ENCODE measurements at places on chromosomes 7 and 10. TPM values are rescaled to one million over a fixed set of nuclear protein-coding genes. Genes with fewer than 3 reads are reported as not detected.

Gene CRPPA
- total RNA-seq: 1.8 TPM

Gene CALHM1
- total RNA-seq: not detected

Gene GIMAP7
- total RNA-seq: not detected

Gene LIMK1
- 30.0 TPM for total RNA-seq

Gene CALHM3
- not detected for total RNA-seq

Gene MAGI2
- 4.1 TPM for total RNA-seq

Gene OPALIN
- not detected for total RNA-seq

Gene HTR7
- 1.2 TPM for total RNA-seq

Gene FAM25G
- not detected for total RNA-seq

Gene PPP2R2D
- total RNA-seq: 26.2 TPM

Gene NRCAM
- total RNA-seq: 11.0 TPM

Gene ANKRD61
- total RNA-seq: not detected

Gene SRI
- 59.3 TPM for total RNA-seq

Gene ZNF488
- total RNA-seq: not detected

Gene SEC61G
- 1,194 TPM for total RNA-seq

Gene MALRD1
- not detected for total RNA-seq

Gene PNLIPRP1
- not detected for total RNA-seq

Gene SERPINE1
- 2,000 TPM for total RNA-seq

Gene TMEM229A
- total RNA-seq: not detected

Gene TAS2R39
- total RNA-seq: not detected

Gene TFPI2
- total RNA-seq: 435 TPM

Gene PVRIG
- total RNA-seq: not detected

Gene COX19
- total RNA-seq: 5.5 TPM

Gene FKBP6
- total RNA-seq: not detected

Gene MBL2
- not detected for total RNA-seq

Gene MACROH2A2
- total RNA-seq: 14.7 TPM

Gene GJC3
- total RNA-seq: not detected

Gene DPP6
- total RNA-seq: not detected

Gene ZNF239
- 6.3 TPM for total RNA-seq

Gene EPC1
- total RNA-seq: 19.1 TPM

Gene COL26A1
- 1.6 TPM for total RNA-seq

Gene SPAM1
- total RNA-seq: not detected

Gene UBE2D4
- total RNA-seq: 33.0 TPM

Gene SH2D4B
- total RNA-seq: not detected

Gene TMEM120A
- total RNA-seq: 8.2 TPM

Gene GCK
- total RNA-seq: 0.11 TPM

Gene SLC35B4
- total RNA-seq: 15.6 TPM

Gene FAM180A
- total RNA-seq: 60.1 TPM

Gene KCNH2
- total RNA-seq: not detected

Gene AKR1D1
- total RNA-seq: not detected

All from GM23248 (cell line).